Stimulated activated CD4-positive, alpha-beta T cell treated with anti-CD3 and anti-CD28 coated beads, Interleukin-15, amount 100 ng/mL, for 48 hours (primary cell): ENCODE measurements at places on chromosomes 1 and 21.

DNA sequence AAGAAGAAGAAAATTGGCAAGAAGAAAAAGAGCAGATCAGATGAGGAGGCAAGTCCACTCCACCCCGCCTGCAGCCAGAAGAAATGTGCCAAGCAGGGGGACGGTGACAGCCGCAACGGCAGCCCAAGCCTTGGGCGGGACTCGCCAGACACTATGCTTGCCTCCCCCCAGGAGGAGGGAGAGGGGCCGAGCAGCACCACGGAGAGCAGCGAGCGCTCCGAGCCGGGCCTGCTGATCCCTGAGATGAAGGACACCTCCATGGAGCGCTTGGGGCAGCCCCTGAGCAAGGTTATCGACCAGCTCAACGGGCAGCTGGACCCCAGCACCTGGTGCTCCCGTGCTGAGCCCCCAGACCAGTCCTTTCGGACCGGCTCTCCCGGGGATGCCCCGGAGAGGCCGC is 9.0 kb upstream of the SLC25A34 start:
- no peak for DNase-seq

- no peak for DNase-seq
Measured at GRCh38 chr1:171792656-171793369, 11.4 kb downstream of the METTL13 start.

DNA sequence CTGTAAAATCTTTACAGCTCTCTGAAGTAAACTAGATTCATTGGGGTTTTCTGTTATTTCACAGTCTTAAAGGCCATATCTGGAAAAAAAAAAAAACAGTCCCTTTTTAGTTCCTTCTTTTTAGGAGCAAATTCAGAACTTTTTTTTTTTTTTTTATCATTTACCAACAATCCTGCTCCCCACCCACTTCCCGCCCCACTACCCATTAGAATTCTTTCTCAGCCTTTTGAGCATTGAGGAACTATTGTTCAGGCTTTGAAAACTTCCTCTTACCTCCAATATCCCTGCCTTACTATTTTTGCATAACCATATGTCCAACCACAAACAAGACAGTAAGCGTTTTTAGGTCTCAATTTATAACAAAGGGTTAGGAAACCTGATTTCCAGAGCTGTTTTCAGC is 330.1 kb downstream of the PLPP3 start:
- no peak for DNase-seq

DNA sequence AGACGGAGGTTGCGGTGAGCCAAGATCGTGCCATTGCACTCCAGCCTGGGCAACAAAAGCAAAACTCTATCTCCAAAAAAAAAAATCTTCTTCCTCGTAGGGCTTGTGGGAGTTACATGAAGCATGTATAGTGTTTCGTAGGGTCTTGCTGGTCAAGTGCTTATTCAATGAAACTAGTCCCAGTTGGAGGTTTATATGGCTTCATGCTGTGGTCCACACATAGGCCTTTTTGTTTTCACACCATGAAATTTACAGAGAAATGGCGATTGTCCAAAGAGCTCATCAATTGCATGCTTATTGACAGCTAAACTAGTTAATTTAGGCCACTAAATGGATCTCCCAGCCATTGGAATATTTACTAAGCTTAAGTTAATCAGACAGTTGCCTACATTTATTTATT is 29.6 kb downstream of the HUNK start:
- no peak for DNase-seq

- no peak for DNase-seq
Measured at GRCh38 chr1:11523746-11524464, 45.0 kb downstream of the DISP3 start.

- DNase-seq: peak; percentile 10
Measured at GRCh38 chr1:195195423-195196057, 1412.7 kb downstream of the KCNT2 start.

DNA sequence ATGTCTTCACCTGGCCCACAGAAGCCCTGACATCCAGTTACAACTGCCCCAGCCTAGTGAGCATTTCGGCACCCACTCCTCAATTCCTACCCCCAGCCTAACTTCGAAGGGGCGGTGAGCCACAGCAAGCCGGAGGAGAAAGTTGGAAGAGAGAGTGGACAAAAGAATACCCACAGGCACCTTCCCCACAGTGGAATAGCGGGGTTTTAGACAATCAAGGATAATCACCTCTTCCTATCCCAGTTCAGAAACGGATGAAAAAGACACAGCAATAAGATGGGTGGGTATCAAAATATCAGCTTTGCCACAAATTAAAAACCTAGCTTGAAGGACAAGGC is 1.3 kb upstream of the LSS start:
- DNase-seq: no peak
